Activated naive CD8-positive, alpha-beta T cell treated with anti-CD3 and anti-CD28 coated beads, Interleukin-2, amount 50 U/mL, for 16 hours (primary cell): ENCODE measurements at places on chromosomes 5 and 9.

DNA sequence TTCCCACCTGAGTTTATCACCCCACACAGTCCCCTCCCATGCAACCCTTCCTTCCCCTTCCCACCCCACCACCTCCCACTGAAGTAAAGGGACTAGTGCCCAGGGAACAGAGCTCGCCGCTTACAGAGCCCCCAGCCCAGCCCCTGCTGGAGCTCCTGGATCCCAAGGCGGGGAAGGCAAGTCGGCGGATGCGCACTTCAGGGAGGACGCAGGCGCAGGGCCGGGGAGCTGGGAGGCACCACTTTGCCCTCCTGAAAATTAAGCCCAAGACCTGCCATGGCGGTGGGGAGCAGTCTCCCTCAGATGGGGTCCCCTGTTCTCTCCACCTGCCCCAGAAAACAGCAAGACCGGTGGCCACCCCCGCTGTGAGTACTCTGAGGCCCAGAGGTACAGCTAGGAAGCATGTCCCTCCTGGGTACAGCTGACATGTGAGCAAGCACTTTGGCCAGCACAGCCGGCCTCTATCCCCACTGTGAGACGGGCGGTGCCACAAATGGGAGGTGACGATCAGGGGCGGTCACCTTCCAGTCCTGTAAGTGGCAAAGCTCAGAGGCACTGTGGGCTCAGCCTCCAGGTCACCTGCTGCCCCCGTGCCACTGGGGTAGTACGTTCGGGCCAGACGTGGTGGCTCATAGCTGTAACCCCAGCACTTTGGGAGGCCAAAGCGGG, 45.9 kb downstream of the COL23A1 start:
- no peak for DNase-seq

- DNase-seq: no peak
Measured at GRCh38 chr9:93587284-93587650, 10.9 kb downstream of the PHF2 start.

DNA sequence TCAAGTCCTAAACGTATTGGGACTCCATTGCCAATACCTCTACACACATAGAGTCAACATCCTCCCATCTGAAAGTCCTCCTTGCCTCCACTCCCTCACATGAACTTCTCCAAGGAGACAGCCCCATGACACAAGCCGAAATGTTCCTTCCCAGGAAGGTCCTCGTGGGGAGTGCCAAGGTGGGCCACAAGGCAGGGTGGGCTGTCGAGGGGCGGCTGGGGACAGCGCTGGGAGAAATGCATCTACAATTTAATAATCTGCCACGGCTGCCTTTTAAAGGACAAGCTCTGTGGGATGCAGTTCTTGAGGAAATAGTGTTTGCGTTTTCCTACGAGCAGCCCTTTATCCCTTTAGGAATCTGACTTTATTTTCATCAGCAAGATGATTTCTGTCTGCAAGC, 138.7 kb downstream of the GABBR2 start:
- no peak for DNase-seq

DNA sequence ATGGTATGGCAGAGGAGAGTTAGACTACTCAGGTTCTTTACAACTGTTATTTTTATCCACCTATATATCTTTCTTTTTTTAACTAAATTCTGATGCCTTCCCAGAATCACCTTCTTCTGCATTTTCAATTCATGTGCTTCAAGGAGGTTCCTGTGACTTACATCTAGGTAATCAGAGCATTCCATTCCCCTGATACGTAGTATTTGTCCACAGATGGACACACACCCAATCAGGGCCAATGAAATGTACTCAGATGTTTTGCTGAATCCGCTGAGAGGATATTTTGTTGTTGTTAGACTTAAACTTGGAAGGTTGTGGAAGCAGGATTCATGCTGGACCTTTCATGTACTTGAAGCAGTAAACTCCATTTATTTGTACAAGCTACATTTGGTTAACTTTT, 159.4 kb upstream of the FER start:
- no peak for DNase-seq

DNA sequence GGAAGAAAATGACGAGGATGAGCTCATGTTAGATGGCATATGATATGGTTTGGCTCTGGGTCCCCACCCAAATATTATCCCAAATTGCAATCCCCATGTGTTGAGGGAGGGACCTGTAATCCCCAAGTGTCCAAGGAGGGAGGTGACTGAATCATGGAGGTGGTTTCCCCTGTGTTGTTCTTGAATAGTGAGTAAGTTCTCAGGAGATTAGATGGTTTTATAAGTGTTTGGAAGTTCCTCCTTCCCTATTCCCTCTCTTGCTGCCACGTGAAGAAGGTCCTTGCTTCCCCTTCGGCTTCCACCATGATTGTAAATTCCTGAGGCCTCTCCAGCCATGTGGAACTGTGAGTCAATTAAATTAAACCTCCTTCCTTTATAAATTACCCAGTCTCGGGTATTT, 10.1 kb downstream of the EDIL3 start:
- DNase-seq: no peak

GRCh38 chr5:81482595-81482994, 88.7 kb upstream of the ACOT12 start:
- no peak for DNase-seq

DNA sequence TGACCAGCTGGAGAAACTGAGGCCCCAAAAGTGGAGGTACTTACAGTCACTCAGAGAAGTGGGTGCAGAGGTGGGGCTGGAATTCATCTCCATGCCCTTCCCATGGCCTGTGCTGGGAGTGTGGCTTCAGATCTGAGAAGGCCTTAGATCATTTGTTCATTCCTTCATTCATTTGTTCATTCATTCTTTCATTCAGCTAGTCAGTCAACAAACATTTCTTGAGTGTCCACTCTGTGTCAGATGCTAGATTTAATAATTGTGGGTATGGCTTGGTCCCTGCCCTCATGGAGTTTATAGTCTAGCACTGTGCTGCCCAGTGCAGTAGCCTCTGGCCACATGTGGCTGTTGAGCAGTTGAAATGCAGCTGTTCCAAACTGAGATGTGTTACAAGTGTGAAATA, 19.0 kb upstream of the CRB2 start:
- no peak for DNase-seq

GRCh38 chr5:134427540-134428041, 15.9 kb upstream of the CDKN2AIPNL start:
- DNase-seq: no peak

DNA sequence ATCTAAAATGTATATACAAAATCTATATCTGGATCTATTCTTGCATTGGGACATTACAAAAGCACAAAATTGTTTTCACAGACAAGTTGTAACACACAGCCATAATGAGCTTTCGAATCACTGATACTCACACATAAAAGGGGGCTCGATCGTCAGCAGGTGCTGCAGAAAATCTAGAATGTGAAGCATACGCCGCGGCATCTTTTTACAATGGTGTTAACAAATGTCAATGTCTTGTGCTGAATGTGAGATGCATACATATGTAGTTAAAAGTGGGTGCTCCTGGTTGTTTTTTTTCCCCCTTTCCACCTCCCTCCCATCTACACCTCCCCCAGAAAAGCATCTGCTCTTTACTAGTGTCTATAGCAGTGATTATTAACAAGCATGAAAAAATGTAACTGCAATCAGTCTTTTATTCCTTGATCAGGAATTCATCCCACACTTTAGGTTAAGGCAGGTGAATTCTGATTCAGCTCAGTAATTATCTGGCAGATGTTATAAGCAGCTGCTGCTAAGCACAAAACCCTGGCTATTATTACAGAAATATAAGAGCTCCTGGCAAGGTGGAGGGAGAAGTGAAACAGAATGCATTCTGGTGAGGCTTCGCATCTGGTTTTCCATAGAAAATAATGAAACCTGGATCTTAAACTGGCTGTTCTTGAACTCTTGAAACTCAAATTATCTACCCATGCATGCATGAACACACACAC, 114.1 kb downstream of the MPDZ start:
- no peak for DNase-seq

DNA sequence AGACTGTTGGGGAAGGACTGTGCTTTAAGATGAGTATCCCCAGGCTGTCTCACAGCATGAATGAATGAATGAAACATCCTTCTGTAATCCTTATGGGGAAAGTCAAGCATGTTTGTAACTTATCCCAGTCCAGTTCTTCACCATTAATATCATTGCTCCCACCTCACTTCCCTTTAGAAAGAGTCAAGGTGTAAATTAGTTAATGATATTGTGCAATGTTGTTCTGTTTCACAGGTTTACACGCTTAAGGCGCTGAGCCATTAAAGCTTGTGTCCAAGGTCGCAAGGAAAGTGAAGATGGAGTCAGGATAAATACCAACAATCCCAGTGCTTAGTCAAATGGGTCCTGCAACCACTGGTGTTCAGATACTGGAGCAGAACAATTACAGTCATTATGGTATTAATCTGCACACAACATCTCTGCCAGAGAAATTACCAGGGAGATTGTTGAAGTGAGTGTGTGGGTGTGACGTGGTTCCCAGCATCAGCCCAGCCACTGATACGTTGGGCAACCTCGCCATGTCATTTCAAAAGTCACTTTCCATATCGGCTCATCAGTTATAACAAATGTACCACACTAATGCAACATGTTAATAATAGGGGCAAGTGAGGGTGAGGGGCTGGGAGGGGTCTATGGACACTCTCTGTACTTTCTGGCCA, 1.5 kb upstream of the MYO10 start:
- DNase-seq: no peak

DNA sequence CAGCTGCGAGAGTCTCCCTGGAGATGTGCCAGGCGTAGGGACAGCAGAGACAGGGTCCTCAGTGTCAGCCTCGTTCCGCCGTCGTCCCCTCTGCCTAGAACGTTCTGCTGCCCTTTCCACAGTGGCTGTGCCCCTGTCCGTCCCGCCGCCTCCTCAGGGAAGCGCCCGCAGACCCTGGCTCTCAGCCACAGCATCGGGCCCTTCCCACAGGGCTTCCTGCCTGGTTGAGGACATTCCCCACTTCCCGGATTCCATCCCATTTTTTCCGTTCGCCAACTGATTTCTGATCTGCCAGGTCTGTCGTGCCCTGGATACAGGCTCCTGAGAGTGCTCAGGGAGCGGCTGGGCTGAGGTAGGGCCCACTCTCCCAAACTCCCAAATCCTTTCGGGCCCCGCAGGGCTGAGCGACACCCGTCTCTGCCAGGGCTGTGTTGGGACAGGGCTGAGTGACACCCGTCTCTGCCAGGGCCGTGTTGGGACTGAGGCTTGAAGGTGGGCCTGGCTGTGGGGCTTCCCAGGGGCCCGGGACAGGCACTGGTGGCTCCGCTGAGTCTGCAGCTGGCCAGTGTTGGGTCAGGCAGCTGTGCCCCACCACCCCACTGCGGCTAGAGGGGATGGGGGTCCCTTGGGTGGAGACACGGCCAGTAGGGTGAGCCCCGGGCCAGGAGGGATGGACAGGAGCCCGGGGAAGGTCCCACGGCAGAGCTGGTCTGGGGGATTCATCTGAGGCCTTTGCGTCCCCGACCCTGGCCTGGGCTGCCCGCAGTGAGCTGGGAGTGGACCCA, 15.9 kb downstream of the DNLZ start:
- no peak for DNase-seq

- DNase-seq: no peak
Measured at GRCh38 chr9:133387680-133388079, 11.5 kb downstream of the STKLD1 start.

- no peak for DNase-seq
Measured at GRCh38 chr5:159891371-159891770, 24.9 kb upstream of the ADRA1B start.

DNA sequence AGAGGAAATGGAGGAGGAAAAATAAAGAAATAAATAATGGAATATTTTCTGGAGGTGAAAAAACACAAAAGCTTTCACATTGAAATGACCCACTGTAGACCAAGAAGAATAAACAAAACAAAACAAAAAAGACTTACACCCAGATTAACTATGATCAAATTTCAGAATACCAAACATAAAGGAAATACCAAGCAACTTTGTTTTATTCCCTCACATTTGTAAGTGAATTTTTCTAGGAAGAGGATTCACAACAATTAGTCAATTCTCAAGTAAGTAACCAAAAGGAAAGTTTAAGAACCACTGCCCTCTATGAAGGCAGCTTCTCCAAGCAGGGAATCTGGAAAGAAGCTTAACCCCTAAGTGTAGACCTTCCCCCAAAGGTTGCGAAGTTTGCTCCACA, 29.6 kb upstream of the B4GALT1 start:
- no peak for DNase-seq

GRCh38 chr5:143691945-143692290, 120.0 kb upstream of the HMHB1 start:
- DNase-seq: no peak

DNA sequence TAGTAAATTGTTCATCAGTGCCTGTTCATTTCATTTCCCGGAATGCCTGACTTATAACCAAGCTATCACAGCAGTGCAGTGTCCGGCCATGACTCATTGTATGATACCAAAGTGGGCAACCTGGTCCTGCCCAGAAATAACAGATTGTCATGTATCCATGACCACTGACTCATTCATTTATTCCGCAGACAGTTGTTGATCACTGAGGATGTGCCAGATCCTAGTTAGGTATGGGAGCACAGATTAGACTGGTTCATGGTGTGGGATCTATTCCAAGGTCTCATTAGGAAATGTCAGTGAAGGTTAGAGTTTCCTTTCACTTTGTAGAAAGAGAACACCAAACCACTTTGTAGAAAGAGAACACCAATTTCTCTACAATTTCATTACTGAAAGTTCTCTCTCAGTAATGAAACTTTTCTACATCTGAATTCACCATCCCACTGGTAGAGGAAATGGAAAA, 8.7 kb downstream of the NREP start:
- no peak for DNase-seq

DNA sequence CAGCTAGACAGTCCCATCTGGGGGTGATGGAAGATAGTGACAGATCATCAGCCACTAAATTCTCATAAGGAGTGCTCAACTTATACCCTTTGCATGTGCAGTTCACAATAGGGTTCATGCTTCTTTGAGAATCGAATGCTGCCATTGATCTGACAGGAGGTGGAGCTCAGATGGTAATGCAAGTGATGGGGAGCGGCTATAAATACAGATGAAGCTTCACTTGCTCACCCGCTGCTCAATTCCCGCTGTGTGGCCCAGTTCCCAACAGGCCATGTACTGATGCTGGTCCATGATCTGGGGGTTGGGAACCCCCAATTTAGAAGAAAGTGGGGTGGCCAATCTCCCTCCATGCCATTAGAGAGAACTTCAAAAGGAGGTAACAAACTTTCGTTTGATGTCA, 44.9 kb upstream of the ZNF462 start:
- DNase-seq: no peak

DNA sequence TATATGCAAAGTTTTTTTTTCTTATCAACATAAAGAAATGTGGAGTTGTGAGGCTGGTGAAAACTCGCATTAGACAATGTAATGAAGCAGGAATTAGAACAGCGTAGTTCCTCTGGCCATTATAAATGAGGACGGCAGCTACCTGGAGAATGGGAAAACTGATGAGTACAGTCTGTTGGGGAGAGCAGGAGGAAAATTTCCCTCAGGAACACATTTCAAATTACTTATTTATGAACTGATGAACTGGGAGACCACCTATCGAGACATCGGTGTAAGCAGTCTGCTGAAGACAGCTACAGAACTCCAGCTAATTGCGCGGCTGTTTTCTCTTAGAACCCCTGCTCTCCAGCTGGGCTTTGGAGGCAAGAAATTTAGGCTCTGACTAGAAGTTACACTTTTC, 343.9 kb upstream of the CLINT1 start:
- DNase-seq: no peak

GRCh38 chr5:21397693-21398092, 1409.7 kb upstream of the CDH18 start:
- no peak for DNase-seq

GRCh38 chr9:89953824-89954615, 349.2 kb downstream of the GADD45G start:
- DNase-seq: no peak
